Stimulated activated CD4-positive, alpha-beta T cell treated with anti-CD3 and anti-CD28 coated beads, Interleukin-1b, Interleukin-23, amount 100 ng/mL, for 1 hour (primary cell): ENCODE measurements at places on chromosomes 3 and 15.

GRCh38 chr15:89633585-89633984 lies 21.7 kb downstream of the KIF7 start:
- no peak for DNase-seq

- DNase-seq: no peak
These were observed 318.7 kb upstream of the LMCD1 start for GRCh38 chr3:8182904-8183303.

- no peak for DNase-seq
These were observed 469.4 kb upstream of the ATP11B start for GRCh38 chr3:182323898-182324297.

DNA sequence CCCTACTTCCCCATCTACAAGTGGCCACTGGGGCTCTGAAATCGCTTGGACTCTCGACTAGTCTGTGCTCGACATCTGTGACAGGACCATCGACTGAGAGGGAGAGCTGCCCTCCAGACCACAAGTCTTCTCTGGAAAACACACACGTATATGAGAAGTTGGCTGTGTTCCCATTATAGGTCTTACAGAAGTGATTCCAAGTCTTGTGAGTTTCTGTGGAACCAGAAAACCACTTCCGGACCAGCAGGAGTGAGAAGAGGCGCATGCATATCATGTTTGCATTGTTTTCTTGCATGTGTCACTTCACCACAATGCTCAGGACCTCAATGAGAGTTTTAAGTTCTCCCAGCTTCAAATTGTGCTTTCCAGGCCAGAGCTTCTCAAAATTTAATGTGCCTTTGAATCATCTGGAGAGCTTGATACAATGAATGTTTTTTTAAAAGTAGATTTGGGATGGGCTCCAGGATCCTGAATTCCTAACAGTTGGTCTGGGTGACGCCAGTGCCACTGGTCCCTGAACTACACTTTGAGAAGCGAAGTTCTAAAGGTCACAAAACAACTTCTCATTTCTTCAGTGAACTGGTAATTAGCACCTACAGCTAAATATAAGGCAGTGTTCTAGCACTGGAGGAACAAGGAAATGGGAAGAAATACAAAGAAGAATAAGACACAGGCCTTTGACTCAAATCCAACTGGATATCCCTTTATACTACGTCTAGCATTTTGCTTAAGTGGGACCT lies 15.7 kb downstream of the LIPC start:
- no peak for DNase-seq

DNA sequence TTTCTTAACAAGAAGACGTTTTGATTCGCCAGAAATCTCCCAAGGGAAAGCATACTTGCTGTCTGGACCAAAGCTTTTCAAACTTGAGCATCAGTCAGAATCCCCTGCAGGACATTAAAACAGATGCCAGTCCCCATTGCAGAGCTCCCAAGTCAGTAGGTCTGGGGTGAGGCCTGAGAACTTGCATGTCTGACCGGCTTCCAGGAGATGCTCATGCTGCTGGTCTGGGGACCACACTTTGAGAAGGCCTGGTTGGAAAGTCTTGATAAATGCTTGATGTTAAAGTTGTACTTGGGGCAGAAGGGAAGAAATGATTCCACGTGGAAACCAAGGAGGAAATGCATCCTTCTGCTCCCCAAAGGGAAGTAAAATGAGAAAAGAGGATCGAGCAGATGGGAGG lies 24.3 kb upstream of the CAV3 start:
- DNase-seq: no peak

- DNase-seq: no peak
These were observed 57.4 kb downstream of the ANXA2 start for GRCh38 chr15:60340207-60340921.

DNA sequence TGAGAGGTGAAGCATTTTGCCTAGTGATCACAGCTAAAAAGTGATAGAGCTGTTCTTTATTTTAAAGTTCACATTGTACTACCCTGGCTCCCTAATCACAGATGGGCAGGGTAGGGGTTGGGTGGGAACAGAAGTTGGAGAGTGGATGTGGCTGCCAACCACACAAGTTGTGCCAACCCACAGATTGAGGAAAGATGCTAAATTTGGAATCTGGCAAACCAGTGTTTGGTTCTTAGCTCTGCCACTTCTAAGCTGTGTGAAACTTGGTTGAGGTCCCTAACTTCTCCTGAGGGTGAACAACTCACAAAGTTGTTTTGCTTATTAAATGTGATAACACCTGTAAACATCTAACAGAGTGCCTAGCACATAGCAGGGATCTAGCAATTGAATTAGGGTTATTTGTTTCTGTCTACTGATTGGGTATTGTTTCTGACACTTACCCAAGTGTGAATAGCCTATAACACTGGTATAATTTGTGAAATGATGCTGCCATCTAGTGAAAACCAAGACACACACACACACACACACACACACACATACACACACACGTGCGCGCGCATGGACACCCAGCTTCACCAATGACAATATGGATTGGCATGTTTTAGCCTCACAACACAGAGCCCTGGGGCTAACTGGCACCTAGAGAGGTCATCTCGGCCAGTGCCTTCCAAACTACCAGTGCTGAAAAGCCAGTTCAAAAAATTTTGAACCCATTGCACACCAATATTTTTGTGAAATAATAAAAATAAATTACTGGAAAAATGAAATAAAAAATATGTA lies 25.3 kb downstream of the ADGRG7 start:
- no peak for DNase-seq

- DNase-seq: no peak
These were observed 842.4 kb downstream of the TBL1XR1 start for GRCh38 chr3:176354843-176355242.

DNA sequence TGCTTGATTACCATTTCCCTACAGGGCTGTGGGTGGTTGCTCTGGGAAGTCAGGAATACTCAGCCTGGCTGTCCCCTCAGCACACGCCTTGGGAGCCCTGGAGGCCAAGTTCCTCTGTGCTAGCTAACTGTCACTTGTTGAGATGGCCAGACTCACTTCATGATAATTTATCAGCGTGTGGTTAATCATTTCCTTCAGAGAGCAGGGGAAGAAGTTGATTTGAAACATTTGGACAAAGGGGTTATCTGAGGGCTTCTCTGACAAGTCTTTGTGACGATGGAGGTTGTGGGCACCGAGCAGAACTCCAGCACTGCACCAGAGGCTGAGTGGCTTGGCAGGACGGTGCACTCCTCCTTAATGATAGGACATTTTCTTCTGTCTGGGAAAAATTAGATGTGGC lies 61.9 kb downstream of the WHAMM start:
- no peak for DNase-seq
